ENCODE measurements at places on chromosomes 3 and 15.

DNA sequence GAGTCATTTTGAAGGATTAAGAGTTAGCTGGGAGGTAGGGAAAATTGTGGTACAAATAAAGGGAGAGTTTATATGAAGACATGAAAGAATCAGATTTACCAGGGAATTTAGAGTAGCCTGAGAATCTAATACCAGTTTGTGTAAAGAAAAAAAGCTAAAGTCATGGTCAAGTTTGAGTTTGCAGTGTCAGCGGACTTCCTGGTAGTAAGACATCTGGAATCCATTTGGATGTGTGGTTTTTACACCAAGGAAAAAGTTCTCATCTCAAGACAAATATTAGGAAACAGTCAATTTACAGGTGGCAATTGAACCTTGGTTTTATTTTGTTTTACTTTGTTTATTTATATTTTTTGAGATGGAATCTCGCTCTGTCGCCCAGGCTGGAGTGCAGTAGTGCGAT, 1.5 kb upstream of the P2RY12 start:
- DNase-seq = no peak
- peak overlapping the region; percentile 94 for H3K27ac ChIP-seq
- no peaks in the 10 kb centered on the region for H3K27me3 ChIP-seq
- H3K36me3 ChIP-seq = no peaks in the 10 kb centered on the region
- no peak overlapping the region for H3K4me3 ChIP-seq
- peaks cover 51% of the 10 kb centered on the region for H3K4me1 ChIP-seq

- peaks cover 14% of the 10 kb centered on the region for H3K27me3 ChIP-seq
- peaks cover 2% of the 10 kb centered on the region for H3K36me3 ChIP-seq
- DNase-seq = no peak
- no peak overlapping the region for H3K27ac ChIP-seq
- no peaks in the 10 kb centered on the region for H3K4me1 ChIP-seq
These were observed 47.0 kb upstream of the LHFPL4 start for GRCh38 chr3:9600597-9600996.

DNA sequence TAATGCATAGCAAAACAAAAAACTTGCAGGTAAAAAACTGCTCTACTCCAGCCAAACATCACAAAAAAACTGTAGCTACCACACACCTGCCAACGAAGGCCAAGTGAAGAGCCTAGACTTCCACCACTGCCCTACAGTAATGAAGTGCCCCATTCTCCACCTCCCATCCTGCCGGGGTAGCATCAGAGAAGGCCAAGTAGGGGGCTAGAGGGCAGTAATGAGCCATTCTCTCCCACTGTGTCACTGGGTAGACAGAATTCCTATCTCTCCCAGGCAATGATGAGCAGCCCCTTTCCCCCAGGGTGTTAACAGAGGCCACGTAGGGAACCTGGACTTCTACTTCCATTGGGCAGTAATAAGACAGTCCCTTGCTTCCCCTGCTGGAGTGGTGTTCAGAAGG, 9.5 kb downstream of the SEC22C start:
- peaks cover 14% of the 10 kb centered on the region for H3K4me1 ChIP-seq
- H3K4me3 ChIP-seq = no peak overlapping the region
- no peak overlapping the region for H3K27ac ChIP-seq
- H3K27me3 ChIP-seq = no peaks in the 10 kb centered on the region

GRCh38 chr3:143850877-143851276, 2.6 kb upstream of the SLC9A9 start:
- H3K4me1 ChIP-seq = peaks cover 19% of the 10 kb centered on the region
- no peak overlapping the region for H3K27ac ChIP-seq
- H3K27me3 ChIP-seq = no peaks in the 10 kb centered on the region
- no peaks in the 10 kb centered on the region for H3K36me3 ChIP-seq

DNA sequence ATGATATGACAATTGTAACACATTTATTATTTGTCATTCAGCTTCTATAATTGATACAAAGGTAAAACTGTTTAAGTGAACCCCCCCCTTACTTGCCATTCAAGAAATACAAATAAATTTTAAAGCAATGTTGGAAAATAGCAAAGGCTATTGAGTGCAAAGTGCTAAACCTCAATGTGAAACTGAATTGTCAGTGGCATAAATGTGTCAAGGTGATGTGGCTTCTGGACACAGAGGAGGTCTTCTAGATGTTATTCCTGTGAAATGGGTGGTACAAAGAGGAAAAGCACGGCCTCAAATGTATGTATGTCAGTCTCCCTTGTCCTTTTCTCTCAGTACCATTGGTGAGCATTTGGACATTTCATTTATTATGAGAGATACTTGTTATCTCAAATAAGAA, 149.4 kb downstream of the MCTP2 start:
- no peak for DNase-seq
- peaks cover 11% of the 10 kb centered on the region for H3K36me3 ChIP-seq
- peaks cover 11% of the 10 kb centered on the region for H3K4me1 ChIP-seq
- no peak overlapping the region for H3K4me3 ChIP-seq
- H3K27ac ChIP-seq = no peak overlapping the region
- no peaks in the 10 kb centered on the region for H3K27me3 ChIP-seq

DNA sequence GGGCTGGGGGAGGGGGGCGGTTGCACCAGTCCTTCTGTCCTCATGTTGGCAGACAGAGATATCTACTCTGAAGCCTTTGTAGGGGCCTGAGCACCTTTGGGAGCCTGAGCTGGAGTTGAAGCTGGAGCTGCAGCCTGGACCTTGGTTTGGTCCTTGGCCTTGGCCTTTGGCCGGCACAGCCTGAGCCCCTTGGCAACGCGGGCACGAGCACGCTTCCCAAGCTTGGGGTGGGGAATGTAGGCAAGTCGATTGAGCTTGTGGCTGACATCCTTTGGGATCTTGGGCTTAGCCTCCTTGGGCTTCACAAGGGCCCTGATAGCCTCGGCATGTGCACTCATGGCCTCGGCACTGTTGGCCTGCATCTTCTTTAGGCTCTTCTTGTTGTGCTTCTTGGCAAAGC, 8.1 kb upstream of the ST6GAL1 start:
- H3K27me3 ChIP-seq = no peaks in the 10 kb centered on the region
- no peak for DNase-seq

- peaks cover 53% of the 10 kb centered on the region for H3K4me1 ChIP-seq
- no peaks in the 10 kb centered on the region for H3K27me3 ChIP-seq
- peak overlapping the region; percentile 19 for H3K27ac ChIP-seq
- no peak overlapping the region for H3K4me3 ChIP-seq
These were observed 85.0 kb downstream of the OSBPL10 start for GRCh38 chr3:31896026-31896425.

- H3K4me3 ChIP-seq = no peak overlapping the region
- H3K27me3 ChIP-seq = peaks cover 3% of the 10 kb centered on the region
- no peaks in the 10 kb centered on the region for H3K36me3 ChIP-seq
- peaks cover 11% of the 10 kb centered on the region for H3K4me1 ChIP-seq
- no peak for DNase-seq
These were observed 57.3 kb upstream of the SEC13 start for GRCh38 chr3:10378246-10378645.

DNA sequence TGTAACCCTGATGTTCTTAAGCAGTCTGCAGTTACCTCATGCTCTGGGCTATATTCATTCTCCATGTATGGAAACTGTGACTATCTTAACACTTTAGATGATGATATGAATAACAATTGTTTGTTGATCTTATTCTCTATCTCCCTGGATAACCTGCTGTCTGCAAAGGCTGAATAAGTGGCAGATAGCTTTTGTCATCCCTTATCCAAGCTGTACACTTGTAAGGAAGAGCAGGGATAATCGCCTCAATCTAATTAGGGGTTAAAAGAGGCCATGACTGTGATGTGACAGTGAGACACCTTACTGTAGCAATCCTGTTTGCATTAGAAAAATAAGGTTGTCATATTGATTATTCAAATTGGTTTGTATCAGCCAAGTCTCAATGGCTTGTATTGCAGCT, 123.9 kb downstream of the RSRC1 start:
- H3K4me3 ChIP-seq = no peak overlapping the region
- no peaks in the 10 kb centered on the region for H3K27me3 ChIP-seq
- no peak for DNase-seq
- peaks cover 24% of the 10 kb centered on the region for H3K36me3 ChIP-seq
- no peak overlapping the region for H3K27ac ChIP-seq
- no peaks in the 10 kb centered on the region for H3K4me1 ChIP-seq

GRCh38 chr3:88707837-88708236, 399.6 kb upstream of the EPHA3 start:
- no peak for DNase-seq
- H3K36me3 ChIP-seq = no peaks in the 10 kb centered on the region
- no peak overlapping the region for H3K27ac ChIP-seq
- H3K4me1 ChIP-seq = no peaks in the 10 kb centered on the region
- no peak overlapping the region for H3K4me3 ChIP-seq
- no peaks in the 10 kb centered on the region for H3K27me3 ChIP-seq

DNA sequence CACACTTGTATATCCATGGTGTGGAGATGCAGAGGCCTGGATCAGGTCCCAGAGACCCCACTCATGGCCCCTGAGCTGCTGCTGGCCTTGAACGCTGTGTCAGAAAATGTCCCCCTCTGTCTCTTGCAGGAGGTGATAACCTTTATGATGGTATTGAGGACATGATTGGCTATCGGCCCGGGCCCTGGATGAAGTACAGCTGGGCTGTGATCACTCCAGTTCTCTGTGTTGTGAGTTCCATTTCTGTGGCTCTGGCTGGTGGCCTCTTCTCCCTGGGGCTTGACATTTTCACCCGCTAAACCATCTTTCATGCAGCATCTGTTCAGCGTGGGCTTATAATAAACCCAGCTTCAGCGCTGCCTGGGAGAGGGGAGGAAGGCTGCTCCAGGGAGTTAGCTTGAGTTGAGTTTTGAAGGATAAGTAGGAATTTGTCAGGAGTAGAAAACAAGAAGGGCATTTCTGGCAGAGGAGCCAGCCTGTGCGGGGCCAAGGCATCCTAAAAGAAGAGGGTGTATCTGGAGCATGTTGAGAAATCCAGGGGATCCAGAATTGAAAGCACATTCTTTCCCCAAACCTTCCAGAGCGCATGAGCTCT, 61.1 kb downstream of the GRIP2 start:
- no peak overlapping the region for H3K4me3 ChIP-seq
- H3K27ac ChIP-seq = no peak overlapping the region
- H3K36me3 ChIP-seq = peaks cover 51% of the 10 kb centered on the region

- H3K4me3 ChIP-seq = no peak overlapping the region
- H3K27ac ChIP-seq = no peak overlapping the region
- no peak for DNase-seq
- H3K27me3 ChIP-seq = no peaks in the 10 kb centered on the region
- H3K36me3 ChIP-seq = no peaks in the 10 kb centered on the region
These were observed 105.1 kb upstream of the FRMD4B start for GRCh38 chr3:69490971-69491370.

DNA sequence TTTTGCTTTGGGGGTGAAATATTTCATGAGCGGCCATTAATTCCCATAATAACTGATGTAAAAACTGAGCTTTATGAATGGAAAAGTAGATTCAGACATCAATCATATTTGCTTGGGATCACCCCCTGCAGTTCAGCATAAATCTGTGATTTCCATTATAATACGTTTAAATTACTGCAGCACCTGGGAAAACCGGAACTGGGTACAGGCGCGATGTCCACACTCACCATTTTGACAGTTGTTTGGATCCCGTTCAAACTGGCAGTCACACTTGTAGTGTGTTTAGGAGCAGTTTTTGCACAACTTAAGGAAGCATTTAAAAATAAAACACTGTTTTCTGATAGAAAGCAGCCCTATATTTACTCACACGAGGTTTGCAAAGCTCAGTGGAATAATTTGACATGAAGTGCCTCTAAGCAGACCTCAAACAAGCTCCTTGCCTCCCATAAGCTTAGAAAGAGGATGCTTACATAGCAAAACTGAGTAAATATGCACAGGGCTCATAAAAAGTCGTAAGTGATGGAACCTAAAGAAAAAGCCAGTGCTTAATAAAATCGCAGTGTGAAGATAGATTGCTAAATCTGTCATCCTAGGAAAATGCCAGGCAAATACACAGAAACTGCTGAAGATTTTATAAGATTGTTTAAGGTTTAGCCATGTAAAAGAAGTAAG, 377.6 kb downstream of the PTPRG start:
- H3K27ac ChIP-seq = no peak overlapping the region
- no peak for DNase-seq
- peaks cover 2% of the 10 kb centered on the region for H3K36me3 ChIP-seq

DNA sequence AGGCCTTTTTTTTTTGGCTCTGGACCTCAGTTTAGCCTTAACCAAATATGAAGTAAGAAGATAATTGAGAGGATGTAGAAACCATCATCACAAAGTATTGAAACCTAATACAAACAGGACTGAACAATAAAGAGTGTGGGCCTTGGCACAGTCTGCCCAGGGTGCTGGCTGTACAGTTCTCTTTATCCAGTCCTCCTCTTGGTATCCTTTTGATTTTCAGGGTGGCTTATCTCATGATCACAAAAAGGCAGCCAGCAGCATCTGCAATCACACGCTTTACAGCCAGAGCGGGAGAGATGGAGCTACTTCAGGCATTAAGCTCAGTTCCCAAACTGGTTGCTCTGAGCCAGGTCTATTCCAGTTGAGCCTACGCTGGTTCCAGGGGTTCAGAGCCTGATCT, 239.7 kb downstream of the RPLP1 start:
- H3K27me3 ChIP-seq = peaks cover 2% of the 10 kb centered on the region
- H3K36me3 ChIP-seq = peaks cover 6% of the 10 kb centered on the region
- no peak overlapping the region for H3K27ac ChIP-seq
- no peak for DNase-seq
- H3K4me3 ChIP-seq = no peak overlapping the region

GRCh38 chr3:180246688-180247195, 210.0 kb upstream of the PEX5L start:
- no peak overlapping the region for H3K4me3 ChIP-seq
- H3K36me3 ChIP-seq = no peaks in the 10 kb centered on the region

- no peaks in the 10 kb centered on the region for H3K27me3 ChIP-seq
- H3K36me3 ChIP-seq = no peaks in the 10 kb centered on the region
- no peak overlapping the region for H3K27ac ChIP-seq
- H3K4me1 ChIP-seq = peaks cover 11% of the 10 kb centered on the region
These were observed 54.8 kb downstream of the ZBTB20 start for GRCh38 chr3:115092220-115092791.

DNA sequence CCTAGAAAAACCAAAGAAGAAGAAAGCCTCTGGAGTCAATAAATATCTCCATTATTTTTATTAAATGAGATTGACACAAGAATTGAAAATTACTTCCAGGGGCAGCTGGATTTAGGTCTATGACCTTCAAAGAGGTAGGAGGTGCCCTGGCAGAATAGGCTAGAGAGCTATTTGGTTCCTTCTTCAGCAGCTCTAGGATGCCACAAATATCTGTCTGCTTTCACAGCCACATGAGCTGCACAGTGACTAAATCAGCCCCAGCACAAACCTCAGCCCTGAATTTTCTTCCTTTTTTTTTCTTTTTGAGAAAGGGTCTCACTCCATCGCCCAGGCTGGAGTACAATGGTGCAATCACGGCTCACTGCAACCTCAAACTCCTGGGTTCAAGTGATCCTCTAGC, 223.5 kb downstream of the ABHD5 start:
- H3K36me3 ChIP-seq = no peaks in the 10 kb centered on the region
- no peak overlapping the region for H3K4me3 ChIP-seq
- no peak overlapping the region for H3K27ac ChIP-seq
- H3K4me1 ChIP-seq = peaks cover 3% of the 10 kb centered on the region
- no peak for DNase-seq
- H3K27me3 ChIP-seq = no peaks in the 10 kb centered on the region

- no peaks in the 10 kb centered on the region for H3K27me3 ChIP-seq
- no peak overlapping the region for H3K4me3 ChIP-seq
- H3K27ac ChIP-seq = no peak overlapping the region
- no peak for DNase-seq
These were observed 462.0 kb downstream of the GBE1 start for GRCh38 chr3:81299481-81299880.

- peaks cover 5% of the 10 kb centered on the region for H3K27me3 ChIP-seq
- H3K4me1 ChIP-seq = no peaks in the 10 kb centered on the region
- DNase-seq = no peak
- no peak overlapping the region for H3K4me3 ChIP-seq
- H3K27ac ChIP-seq = no peak overlapping the region
These were observed 301.7 kb upstream of the MDFIC2 start for GRCh38 chr3:70614111-70614510.

GRCh38 chr3:100443690-100444089, 42.4 kb downstream of the LNP1 start:
- H3K4me3 ChIP-seq = no peak overlapping the region
- H3K27me3 ChIP-seq = no peaks in the 10 kb centered on the region
- H3K36me3 ChIP-seq = peaks cover 7% of the 10 kb centered on the region
- H3K27ac ChIP-seq = no peak overlapping the region
- DNase-seq = no peak
